ENCODE measurements at places on chromosomes 12 and 14.
A peak's percentile ranks its signal among the peaks of the same experiment; 100 is the strongest.

GRCh38 chr12:13069380-13069779 lies 25.2 kb downstream of the FAM234B start:
- DNase-seq: no peak

GRCh38 chr12:3155702-3156370 lies 78.7 kb downstream of the TSPAN9 start:
- DNase-seq: no peak

GRCh38 chr12:102535306-102535705 lies 54.9 kb upstream of the IGF1 start:
- no peak for DNase-seq

- no peak for DNase-seq
These were observed 21.8 kb downstream of the PLEKHA5 start for GRCh38 chr12:19151298-19151697.

DNA sequence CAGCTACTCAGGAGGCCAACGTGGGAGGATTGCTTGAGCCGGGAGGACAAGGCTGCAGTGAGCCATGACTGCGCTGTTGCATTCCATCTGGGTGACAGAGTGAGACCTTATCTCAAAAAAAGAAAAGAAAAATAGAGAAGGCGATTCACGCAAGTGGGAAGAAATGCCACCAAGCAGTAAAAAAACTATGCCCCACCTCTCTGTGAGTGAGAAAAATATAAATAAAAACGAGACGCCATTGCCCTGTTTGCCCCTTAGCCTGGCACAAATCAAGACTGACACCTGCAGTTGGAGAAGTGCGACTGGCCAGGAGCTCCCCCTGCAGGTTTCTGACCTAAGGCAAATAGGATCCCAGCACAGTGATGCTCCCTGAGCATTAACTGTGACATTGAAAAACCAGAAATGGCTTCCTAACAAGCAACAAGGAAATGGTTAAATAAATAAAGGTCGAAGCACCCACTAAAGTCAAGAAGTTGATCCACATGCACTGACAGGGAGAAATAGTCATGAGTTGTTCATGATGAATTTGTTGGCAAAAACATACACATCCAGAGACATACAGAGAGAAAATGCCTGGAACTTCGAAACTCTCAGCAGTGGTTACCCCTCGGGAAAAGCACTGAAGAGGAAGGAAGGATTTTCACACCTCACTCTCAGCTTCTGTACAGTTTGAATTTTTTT lies 21.1 kb downstream of the GSC start:
- DNase-seq: peak; percentile 51

DNA sequence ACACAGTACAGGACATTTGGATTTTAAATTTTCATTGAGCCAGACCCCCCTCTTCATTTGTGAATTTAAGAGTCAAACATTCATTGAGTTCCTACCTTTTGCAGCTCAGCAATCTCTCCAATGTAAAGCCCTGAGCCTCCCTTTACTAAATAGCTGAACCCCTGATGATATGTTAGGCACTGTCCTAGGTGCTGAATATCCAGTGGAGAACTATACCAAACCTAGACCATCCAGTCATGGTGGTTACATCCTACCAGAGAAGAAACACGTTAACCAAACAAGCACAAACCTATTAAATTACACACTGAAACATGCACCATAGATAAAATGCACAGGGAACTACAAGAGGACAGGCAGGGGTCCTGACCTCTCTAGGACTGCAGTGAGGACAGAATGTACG lies 1585.3 kb upstream of the TMEM132C start:
- no peak for DNase-seq

GRCh38 chr12:67482751-67483661 lies 165.5 kb upstream of the DYRK2 start:
- DNase-seq: peak; percentile 73

Measured in NCI-H510A treated with DMSO at 0.1 percent for 48 hours (cell line).